ENCODE measurements at places on chromosomes 11 and 22. TPM values are rescaled to one million over a fixed set of nuclear protein-coding genes. Genes with fewer than 3 reads are reported as not detected.
A peak's percentile ranks its signal among the peaks of the same experiment; 100 is the strongest.

DNA sequence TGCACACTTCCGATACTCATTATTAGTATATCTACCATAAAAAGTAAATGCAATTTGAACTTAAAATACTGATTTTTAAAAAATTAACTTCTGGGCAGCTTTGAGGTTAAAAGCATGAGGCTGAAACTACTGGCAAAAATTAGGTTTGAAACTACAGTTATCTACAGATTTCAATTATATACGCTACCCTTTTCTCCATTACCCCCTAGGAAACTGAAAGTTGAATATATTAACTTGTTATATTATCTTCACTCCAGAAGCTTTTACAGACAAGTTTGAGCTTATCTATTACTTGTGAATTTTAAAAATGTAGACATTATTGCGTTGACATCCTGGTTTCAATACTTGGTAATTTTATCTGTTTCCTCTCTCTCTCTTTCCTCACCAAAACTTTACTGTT is 96.7 kb upstream of the DDI1 start:
- no peak overlapping the region for H3K27ac ChIP-seq
- H3K4me1 ChIP-seq, result no peaks in the 10 kb centered on the region
- H3K27me3 ChIP-seq, result no peaks in the 10 kb centered on the region
- DNase-seq, result no peak
- H3K36me3 ChIP-seq, result no peaks in the 10 kb centered on the region
- no peak overlapping the region for H3K4me3 ChIP-seq

DNA sequence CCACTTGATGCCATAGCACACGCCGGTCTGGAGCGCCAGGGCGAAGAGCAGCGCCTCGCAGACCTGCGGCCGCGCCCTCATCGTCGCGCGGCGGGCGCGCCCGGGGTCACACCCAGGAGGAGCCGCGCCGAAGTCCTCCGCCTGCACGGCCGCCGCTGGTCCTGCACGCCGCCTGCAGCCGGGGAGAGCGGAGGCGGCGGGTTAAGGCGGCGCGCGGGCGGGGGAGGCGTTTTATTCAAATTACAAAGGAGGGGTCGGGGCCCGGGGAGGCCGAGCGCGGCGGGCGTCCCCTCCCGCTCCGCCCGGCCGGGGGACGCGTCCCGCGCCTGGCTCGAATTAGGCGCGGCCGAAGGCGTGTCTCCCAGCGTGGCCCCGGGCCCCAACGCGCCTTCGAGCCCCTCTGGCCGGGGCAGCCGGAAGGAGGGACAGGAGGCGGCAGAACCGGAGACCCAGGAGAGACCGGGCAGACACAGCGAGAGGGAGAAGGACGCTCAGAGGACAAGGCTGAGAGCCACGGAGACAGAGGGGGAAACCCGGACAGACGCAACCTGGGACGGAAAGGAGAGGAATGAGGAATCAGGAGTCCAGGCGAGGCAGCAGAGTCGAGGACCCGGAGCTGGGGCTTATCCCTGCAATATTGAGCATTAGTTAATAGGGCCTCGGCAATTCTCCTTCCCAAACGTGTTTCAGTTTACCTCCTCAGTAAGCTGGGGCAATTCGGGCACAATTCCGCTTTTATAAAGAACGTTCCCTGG is at the start of gene WNT11:
Gene WNT11, minus strand, starts transcription at position 176 of the 755 bp plus-strand sequence. Its CDS starts 95 bp downstream, at position 81.
- no peaks in the 10 kb centered on the region for H3K36me3 ChIP-seq
- peak; percentile 29 for DNase-seq
- no peak within 1 kb of the TSS for H3K27ac ChIP-seq
- H3K4me1 ChIP-seq, result peaks cover 14% of the 10 kb centered on the region
- peaks cover 43% of the 10 kb centered on the region for H3K27me3 ChIP-seq

GRCh38 chr11:68413591-68413999 is 47.0 kb upstream of the PPP6R3 start:
- H3K27me3 ChIP-seq, result no peaks in the 10 kb centered on the region
- DNase-seq, result no peak
- no peak overlapping the region for H3K4me3 ChIP-seq
- H3K27ac ChIP-seq, result no peak overlapping the region
- peaks cover 9% of the 10 kb centered on the region for H3K4me1 ChIP-seq

DNA sequence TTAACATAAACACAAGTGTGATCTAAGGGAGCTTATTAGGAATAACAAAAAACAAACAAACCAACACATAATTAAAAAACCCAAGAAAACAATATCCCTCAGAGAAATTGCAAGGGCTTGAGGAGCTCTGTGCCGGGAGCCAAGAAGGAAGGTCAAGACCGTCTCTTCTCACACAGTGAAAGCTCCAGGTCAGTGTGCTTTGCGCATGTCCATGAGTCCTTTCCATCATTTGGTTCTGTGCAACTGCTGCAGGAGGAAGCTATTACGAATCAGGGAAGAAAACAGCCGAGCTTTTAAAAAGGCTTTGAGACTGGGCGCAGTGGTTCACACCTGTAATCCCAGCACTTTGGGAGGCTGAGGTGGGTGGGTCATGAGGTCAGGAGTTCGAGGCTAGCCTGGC is 4.6 kb downstream of the KRTAP5-8 start:
- peaks cover 5% of the 10 kb centered on the region for H3K36me3 ChIP-seq
- H3K27ac ChIP-seq, result no peak overlapping the region
- H3K27me3 ChIP-seq, result peaks cover 40% of the 10 kb centered on the region
- H3K4me3 ChIP-seq, result no peak overlapping the region
- DNase-seq, result no peak

The KDM2A gene
- total RNA-seq, result 65.1 TPM

DNA sequence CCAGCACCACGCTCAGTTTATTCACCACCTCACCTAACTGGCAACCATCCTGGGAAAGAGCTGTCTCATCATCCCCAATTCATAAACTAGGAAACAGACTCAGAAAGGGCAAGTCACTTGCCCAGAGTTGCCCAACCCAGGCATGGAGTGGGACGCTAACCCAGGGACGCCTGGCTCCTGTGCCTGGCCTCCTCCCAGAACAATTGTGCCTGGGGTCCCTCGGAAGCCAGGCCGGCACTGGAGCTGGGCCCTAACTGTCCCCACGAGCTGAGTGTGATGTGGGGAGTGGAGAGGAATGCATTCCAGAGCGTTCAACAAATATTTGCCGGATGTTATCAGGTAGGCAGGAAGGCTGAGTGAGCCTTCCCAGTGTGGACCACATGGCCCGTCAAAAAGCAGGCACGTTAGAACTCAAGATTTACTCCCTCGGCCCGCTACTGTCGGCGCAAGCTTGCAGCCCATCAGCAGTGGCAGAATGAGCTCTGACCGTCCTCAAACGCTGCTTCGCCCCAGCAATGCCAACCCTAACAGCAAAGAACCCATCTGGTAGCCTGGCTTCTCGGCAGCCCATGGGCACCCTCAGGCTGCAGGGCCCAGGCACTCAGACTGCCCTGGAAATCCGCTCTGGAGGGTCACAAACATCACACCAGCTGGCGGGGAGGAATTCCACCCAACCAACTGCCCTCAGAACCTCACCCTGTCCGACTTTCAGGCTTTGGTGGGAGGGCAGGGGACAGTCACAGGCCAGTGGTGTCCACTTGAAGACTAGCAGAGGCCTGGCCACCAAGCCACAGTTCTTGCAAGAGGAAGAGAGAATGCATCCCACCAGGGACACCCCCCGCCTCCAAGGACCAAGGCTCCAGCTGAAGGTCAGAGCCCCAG is 35.6 kb downstream of the MYH9 start:
- H3K4me1 ChIP-seq, result peaks cover 88% of the 10 kb centered on the region
- no peaks in the 10 kb centered on the region for H3K27me3 ChIP-seq
- peaks cover 46% of the 10 kb centered on the region for H3K36me3 ChIP-seq

The POU2AF3 gene
- not detected for total RNA-seq

DNA sequence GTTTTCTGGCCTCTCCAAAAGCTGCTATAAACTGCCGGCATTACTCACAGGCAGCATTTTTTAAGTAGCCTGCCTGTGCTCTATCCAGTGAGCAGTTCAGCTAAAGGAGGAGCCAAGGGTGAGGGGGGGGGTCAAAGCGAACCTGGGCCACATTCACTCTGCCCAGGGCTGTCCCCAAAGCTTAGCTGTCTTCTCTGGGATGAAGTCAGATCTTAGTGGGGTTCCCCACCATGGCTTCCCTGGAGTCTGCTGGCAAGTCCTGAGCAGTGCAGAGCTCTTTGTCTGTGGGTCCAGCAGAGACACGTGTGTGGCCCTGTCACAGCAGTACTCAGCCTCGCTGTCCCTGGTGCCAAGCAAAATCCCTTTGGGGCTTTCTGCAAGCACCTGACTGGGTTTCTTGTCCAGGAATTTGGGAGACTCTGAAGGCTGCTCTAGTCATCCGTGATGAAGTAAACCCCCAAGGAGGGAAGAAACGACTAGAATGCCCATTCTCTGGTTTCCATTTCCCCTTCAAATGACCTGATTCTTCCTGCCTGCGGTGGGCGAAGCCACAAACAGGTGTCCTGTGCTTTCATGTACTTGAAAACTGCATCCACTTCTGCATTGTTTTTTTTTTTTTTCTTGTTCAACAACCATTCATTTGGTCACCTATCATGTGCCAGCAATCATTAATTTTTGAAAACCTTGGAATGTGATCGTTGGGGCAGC is 2.6 kb downstream of the KCNJ5 start:
- H3K27me3 ChIP-seq, result peaks cover 25% of the 10 kb centered on the region
- H3K4me3 ChIP-seq, result no peak overlapping the region
- H3K36me3 ChIP-seq, result no peaks in the 10 kb centered on the region
- no peak overlapping the region for H3K27ac ChIP-seq

The MUC5AC gene
- total RNA-seq, result not detected

DNA sequence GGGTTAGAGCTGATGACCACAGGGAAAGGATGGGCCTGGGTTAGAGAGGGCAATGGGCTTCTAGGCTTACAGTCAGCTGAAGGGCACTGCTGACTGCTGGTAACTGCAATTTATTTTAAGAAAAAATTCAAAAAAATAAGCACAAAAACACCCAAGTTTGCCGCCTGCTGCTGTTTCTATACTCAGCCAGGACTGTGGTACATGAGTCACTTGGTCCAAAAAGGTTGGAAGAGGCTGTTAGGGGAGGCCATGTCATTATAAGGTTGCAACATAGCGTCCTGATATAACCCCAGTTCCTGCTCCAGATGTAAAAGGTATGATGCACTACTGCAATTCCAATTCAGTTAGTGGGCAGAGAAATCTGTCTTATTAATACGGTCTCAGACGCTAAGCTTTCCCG is 98.9 kb downstream of the ETS1 start:
- H3K27me3 ChIP-seq, result no peaks in the 10 kb centered on the region
- peak overlapping the region; percentile 91 for H3K27ac ChIP-seq
- H3K4me3 ChIP-seq, result peak overlapping the region; percentile 54
- DNase-seq, result peak; percentile 63
- H3K36me3 ChIP-seq, result peaks cover 94% of the 10 kb centered on the region

- H3K27me3 ChIP-seq, result no peaks in the 10 kb centered on the region
- no peaks in the 10 kb centered on the region for H3K4me1 ChIP-seq
- no peak for DNase-seq
- H3K27ac ChIP-seq, result no peak overlapping the region
- no peaks in the 10 kb centered on the region for H3K36me3 ChIP-seq
- H3K4me3 ChIP-seq, result no peak overlapping the region
Measured at GRCh38 chr11:50423208-50423607, 390.5 kb downstream of the OR4C45 start.

- H3K36me3 ChIP-seq, result no peaks in the 10 kb centered on the region
- no peaks in the 10 kb centered on the region for H3K27me3 ChIP-seq
- DNase-seq, result no peak
- no peak overlapping the region for H3K27ac ChIP-seq
- H3K4me1 ChIP-seq, result peaks cover 7% of the 10 kb centered on the region
Measured at GRCh38 chr11:2310786-2311352, 9.1 kb downstream of the TSPAN32 start.

DNA sequence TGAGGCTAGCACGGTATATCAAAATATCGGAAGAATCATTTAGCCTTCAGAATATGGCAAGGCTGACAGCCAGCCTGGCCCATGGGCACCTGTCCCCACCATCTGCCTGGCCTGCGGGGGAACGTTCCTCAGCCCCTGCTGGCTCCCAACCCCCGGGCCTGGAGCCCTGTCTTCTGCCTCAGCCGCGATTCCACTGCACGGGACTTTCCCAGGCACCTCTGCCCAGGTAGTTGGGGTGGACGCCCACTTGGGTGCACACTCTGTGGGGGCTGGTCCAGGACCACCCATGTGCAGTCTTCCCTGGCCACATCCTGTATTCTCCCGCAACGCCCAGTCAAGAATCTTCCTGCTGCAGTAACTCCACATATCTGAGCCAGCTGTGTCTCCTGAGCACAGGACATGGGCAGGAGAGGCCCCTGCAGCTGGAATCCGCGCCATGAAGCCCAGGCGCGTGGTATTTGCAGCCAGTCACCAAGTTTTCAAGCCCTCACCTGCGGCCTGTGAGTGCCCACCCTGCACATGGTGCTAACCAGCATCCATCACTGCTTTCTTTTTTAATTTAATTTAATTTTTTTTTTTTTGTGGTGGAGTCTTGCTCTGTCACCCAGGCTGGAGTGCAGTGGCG is 77.9 kb downstream of the KCNQ1 start:
- no peak overlapping the region for H3K4me3 ChIP-seq
- no peak overlapping the region for H3K27ac ChIP-seq
- peaks cover 19% of the 10 kb centered on the region for H3K4me1 ChIP-seq
- no peaks in the 10 kb centered on the region for H3K36me3 ChIP-seq

The PACSIN2 gene
- total RNA-seq, result 35.9 TPM

The CYP2D6 gene
- total RNA-seq, result 1.5 TPM

DNA sequence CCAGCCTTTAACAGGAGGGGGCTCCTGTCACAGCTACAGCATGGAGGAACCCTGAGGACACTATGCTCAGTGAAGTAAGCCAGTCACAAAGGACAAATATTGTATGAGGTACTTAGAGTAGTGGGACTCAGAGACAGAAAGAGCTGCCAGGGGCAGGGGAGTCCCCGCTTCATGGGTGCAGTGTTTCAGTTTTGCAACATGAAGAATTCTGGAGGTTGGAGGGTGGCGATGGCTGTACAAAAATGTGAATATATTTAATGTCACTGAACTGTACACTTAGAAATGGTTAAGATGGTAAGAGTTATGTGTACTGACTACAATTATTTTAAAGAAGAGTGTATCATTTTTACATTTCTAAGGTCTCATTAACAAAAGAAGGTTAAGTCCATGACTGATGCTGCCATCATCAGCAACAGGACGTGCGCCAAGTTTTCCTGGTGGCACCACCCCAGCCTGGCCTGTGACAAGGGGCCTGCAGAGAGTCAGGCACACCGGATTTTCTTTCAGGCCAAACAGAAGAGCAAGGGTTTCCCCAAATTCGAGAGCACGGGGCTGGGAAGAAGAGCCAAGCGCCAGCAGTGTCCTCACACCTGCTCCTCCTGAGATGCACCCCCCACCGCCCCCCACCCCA is 22.1 kb downstream of the YPEL1 start:
- no peak for DNase-seq
- H3K4me3 ChIP-seq, result no peak overlapping the region
- peaks cover 8% of the 10 kb centered on the region for H3K4me1 ChIP-seq
- no peaks in the 10 kb centered on the region for H3K27me3 ChIP-seq
- H3K27ac ChIP-seq, result no peak overlapping the region

The HEPHL1 gene
- total RNA-seq, result not detected

The EXPH5 gene
- total RNA-seq, result 1.8 TPM

GRCh38 chr11:71342116-71342515 is 89.7 kb upstream of the SHANK2 start:
- H3K27me3 ChIP-seq, result peaks cover 4% of the 10 kb centered on the region
- no peak for DNase-seq
- no peak overlapping the region for H3K27ac ChIP-seq
- no peaks in the 10 kb centered on the region for H3K36me3 ChIP-seq
- H3K4me1 ChIP-seq, result no peaks in the 10 kb centered on the region

The CASP1 gene
- 28.5 TPM for total RNA-seq

The PAX6 gene
- not detected for total RNA-seq

Measured in activated CD4-positive, alpha-beta memory T cell treated with anti-CD3 and anti-CD28 coated beads for 36 hours (primary cell).